SK-MEL-5 (cell line): ENCODE measurements at places on chromosomes 1 and 21. TPM values are rescaled to one million over a fixed set of nuclear protein-coding genes. Genes with fewer than 3 reads are reported as not detected.

The PLPPR5 gene
- total RNA-seq, result 1.4 TPM in 1 of 2 replicates, not detected in the other

The OR6K3 gene
- total RNA-seq, result not detected in 2 replicates

The U2AF1 gene
- 26.7 and 27.1 TPM in 2 replicates for total RNA-seq

The OR2T35 gene
- total RNA-seq, result not detected in 2 replicates

The GBP7 gene
- not detected in 2 replicates for total RNA-seq

The ATP1A4 gene
- 0.11 TPM in 1 of 2 replicates, not detected in the other for total RNA-seq

The GJA4 gene
- not detected in 2 replicates for total RNA-seq

The ATP6V1G3 gene
- total RNA-seq, result not detected in 2 replicates

The RRP1 gene
- total RNA-seq, result 23.1 and 25.7 TPM in 2 replicates

The TMEM52 gene
- 0.67 TPM in 1 of 2 replicates, not detected in the other for total RNA-seq

- no peak for DNase-seq
Observed at GRCh38 chr1:198124673-198125072, 32.1 kb upstream of the NEK7 start.

DNA sequence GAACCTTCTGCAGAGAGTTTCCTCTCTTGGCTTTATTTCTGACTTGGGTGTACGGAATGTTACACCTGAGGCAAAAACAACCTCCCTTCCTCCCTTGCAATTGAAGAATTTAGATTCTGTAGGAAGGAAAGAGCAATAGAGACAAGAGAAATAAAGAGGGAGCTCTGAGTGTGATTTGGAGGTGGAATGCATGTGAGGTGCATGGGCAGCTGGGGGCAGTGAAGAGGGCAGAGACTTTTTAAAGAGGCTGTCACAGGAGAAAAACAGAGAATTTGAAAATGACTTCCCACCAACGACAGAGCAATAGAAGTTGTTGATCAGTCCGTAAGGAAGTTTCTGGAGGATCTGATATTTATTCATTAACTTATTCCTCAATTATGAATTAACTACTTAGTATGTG is 172.0 kb upstream of the B3GALT2 start:
- DNase-seq, result no peak

GRCh38 chr1:211352985-211353515 is 26.4 kb downstream of the TRAF5 start:
- peak; percentile 68 for DNase-seq

DNA sequence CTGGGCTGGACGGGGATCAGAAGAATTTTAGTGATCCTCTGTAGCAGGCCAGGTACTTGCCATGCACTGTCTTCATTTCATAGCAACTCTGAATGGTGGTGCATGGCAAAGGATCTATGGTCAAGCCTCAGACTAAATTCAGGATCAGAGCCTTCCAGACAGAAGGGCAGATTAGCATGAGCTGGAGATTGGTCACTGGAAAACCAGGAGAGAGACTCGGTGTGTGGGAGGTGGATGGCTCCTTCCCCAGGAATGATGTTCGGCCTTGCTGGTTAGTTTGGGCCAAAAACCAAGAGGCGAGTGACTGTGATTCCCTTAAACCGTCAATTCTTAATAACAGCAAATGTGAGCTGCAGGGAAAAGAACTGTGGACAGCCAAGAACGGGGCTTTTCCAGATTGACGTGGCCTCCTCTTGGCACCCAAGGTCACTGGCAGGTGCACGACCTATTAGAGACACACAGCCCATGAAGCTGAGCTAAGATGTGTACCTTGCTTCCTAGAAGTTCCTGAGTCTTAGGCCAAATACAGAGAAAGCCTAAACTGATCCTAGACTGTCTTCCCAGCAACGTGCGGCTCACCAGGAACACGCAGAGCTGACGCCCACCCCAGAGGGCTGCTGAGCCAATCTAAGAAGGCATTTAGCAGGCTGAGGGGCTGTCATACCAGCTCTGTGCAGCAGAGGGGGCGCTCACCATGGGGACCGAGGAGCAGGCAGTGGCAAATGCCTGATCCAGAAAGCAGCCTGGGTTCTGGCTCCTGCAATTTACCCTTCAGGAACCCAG is 18.5 kb downstream of the ALDH4A1 start:
- DNase-seq, result peak; percentile 67

DNA sequence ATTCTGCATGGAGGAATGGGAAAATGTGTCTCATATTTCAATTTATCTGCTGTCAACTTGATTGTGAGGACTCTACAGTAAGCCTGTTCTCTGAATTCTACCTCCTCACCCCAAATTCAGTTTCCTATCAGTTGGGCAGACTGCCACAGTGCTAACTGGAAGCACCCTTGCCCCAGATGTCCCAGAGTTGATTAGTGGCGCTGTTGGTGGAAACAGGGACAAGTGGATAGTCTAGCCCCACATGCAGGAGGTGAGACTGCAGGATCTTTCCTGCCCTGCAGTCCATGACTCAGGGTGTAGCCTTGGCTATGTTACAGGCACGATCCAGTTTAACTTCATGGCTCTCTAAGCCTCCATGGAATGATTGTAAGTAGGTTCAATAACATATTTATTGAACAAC is 22.1 kb downstream of the ADAM30 start:
- no peak for DNase-seq

DNA sequence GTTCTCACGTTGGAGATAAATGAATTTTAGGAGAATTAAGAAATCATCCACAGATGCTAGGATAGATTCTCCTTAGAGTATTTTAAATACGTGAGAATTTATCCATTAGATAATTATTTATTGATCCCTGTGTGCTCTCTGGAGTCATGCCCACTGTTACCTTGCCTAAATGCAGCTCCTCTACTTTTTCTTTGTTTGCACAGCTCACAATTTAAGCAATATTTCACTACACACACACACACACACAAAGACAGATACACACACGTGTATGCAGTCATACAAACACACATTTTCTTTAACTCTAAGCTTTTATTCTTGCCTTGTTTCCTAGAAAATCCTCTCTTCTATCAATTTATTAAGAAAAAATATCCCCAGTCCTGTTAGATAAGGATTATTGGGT is 51.7 kb downstream of the GPR88 start:
- no peak for DNase-seq

DNA sequence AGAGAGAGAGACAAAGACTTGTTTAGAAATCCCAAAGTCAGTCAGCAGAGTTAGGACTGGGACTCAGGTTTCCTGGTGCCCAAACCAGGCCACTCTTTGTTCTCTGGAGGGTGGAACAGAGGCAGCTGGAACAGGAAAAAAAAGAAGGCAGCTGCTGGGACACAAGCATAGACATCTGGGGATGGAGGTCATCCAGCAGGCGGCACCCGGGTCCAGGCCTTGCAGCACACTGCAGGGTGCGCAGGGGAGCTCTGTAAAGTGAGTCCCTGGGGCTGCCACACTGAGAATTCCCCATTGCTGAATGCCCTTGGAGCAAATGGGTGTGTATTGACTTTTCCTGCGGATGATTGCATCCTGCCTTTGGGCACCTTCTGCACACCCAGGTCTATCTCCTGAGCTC is 222.9 kb upstream of the CSF3R start:
- peak; percentile 22 for DNase-seq

DNA sequence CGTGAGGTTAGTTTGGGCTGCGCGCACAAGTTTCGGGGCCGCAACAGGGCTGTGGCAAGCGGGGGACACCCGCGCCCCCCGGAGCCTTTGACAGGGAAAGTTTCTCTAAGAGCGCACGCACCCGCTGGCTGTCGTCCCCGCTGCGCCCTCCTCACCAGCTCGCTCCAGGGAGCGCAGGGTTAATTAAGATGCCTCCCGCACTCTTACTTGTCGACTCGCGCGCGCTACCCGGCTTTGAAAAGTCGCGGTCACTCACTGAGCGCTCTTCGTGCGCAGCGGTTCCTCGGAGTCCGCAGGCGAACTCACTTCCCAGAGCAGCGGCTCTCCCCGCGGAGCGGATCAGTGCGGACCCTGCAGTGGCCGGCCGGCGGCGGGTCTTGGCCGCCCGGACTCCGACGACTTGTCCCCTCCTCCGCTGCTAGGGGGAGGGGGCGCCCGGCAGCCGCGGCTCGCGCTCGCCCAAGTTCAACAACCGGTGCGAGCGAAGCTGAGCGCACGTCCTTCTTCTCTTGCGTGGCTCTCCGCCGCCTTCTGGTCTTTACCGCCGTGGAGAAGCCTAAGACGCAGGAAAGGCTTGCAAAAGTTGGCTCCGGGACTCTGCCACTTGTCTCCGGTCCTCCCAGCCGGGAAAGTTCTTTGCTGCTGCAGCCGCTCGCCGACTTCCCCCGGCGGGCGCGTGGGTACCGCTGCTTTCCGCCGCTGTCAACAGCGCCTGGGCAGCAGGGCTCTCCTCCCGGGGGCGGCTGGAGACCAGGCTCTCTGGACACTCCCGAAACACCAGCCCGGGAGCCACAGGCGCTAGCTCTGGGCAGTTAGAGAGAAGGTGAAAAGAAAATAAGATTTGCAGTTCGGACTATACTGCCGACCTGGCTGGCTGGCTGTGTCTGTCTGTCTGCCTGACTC is 506 bp downstream of the JUN start:
- DNase-seq, result peak; percentile 30

GRCh38 chr1:23395154-23395724 is 25.6 kb upstream of the ZNF436 start:
- DNase-seq, result no peak

DNA sequence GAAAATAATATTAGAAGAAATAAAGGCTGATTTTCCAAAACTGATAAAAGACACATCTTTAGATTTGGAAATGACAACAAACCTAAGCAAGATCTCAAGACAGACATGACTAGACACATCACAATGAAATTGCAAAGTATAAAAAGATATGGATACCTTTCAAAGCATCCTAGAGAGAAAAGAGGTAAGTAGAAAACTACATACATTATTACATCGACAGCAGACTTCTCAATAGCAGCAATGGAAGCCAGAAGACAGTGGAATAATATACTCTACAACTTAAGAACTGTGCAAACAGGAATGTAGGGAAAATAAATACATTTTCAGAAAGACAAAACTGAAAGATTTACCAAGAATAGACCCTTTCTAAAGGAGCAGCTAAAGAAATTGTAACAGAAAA is 50.2 kb downstream of the DENND1B start:
- DNase-seq, result peak; percentile 16

DNA sequence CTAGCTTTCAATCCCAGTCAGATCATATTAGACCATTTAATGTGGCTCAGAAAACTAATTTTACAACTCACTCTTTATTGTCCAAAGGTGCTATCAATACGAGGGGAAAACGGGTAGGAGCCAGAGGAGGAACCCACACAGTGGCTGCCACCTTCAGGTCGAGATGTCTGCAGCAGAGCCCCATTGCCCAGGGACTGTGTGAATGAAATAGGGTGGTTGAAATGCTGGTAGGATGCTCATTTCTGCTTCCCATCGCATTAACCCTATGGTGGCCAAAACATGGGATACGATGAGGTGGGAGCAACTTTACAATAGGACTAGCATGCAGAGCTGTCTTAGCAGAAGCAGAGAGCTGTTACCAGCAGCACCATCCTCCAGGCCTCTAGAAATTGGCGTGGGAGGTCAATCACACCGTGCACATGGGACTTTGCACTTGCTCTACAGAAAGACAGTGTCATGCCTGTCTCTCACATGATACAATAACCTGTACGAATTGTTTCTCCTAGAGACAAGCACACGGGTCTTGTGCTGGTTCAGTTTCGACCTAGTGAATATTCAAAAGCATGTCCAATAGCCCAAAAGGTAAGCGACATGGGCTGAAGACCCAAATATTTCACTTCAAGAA is 69.5 kb upstream of the DESI2 start:
- no peak for DNase-seq

DNA sequence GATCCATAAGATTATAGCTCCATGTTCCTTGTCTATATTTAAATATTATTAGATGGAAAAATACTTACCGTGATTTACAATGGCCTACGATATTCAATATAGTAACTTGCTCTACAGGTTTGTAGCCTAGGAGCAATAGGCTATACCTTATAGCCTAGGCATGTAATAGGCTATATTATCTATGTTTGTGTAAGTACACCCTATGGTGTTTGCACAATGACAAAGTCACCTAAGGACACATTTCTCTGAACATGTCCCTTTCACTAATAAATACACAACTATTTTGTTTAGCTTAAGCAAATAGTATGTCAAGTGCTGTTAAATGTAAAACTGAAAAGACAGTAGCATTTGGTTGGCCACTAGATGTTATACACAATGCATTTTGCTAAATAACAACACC is 248.9 kb upstream of the ADGRL4 start:
- no peak for DNase-seq

- DNase-seq, result no peak
Observed at GRCh38 chr21:17501107-17502006, 11.5 kb upstream of the CXADR start.

GRCh38 chr1:233170741-233171140 is 124.8 kb downstream of the PCNX2 start:
- no peak for DNase-seq

DNA sequence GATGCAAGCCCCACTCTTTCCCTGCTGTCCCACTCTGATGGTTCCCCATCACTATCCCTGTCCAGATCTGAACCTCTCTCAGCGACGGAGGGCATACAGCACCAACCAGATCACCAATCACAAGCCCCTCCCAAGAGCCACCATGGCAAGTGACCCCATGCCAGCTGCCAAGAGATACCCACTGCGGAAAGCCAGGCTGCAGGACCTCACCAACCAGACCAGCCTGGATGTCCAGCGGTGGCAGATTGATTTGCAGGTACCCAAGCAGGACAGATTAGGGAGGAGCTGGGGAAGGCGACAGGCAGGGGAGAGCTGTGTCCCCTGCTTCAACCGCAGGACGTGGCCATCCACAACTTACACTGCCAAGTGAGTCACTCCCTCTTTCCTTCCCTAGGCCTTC is 46.9 kb downstream of the VWA5B1 start:
- DNase-seq, result no peak
